ENCODE measurements at places on chromosomes 7 and 10. TPM values are rescaled to one million over a fixed set of nuclear protein-coding genes. Genes with fewer than 3 reads are reported as not detected.

The GPR22 gene
- total RNA-seq: not detected

The ADCYAP1R1 gene
- total RNA-seq: 0.08 TPM

The OR2A12 gene
- not detected for total RNA-seq

The SPDYE1 gene
- not detected for total RNA-seq

The MSMB gene
- not detected for total RNA-seq

The TAC1 gene
- total RNA-seq: not detected

The GBX1 gene
- 0.17 TPM for total RNA-seq

The NPFFR1 gene
- total RNA-seq: not detected

The DPP6 gene
- not detected for total RNA-seq

The OR13A1 gene
- not detected for total RNA-seq

The ARHGEF35 gene
- 0.26 TPM for total RNA-seq

The ATRNL1 gene
- 0.78 TPM for total RNA-seq

The SLC29A3 gene
- 15.3 TPM for total RNA-seq

The SEMA3E gene
- 2.1 TPM for total RNA-seq

The LRRC4 gene
- total RNA-seq: not detected

The ZNF485 gene
- 1.9 TPM for total RNA-seq

The STRIP2 gene
- 10.0 TPM for total RNA-seq

The NT5C2 gene
- 71.5 TPM for total RNA-seq

The ERVW-1 gene
- not detected for total RNA-seq

The TLL2 gene
- total RNA-seq: 0.10 TPM

The VGF gene
- 15.1 TPM for total RNA-seq

The VIPR2 gene
- not detected for total RNA-seq

The LRGUK gene
- total RNA-seq: 0.35 TPM

The LEP gene
- not detected for total RNA-seq

The CHST3 gene
- total RNA-seq: 32.7 TPM

The CUZD1 gene
- 1.8 TPM for total RNA-seq

The UBE2H gene
- total RNA-seq: 68.8 TPM

The ASB10 gene
- not detected for total RNA-seq

The HOGA1 gene
- 1.5 TPM for total RNA-seq

The PDAP1 gene
- 172 TPM for total RNA-seq

The LBX1 gene
- total RNA-seq: not detected

The FOXI2 gene
- total RNA-seq: not detected

The DGKB gene
- not detected for total RNA-seq

The TMEM140 gene
- 1.1 TPM for total RNA-seq

The ASZ1 gene
- not detected for total RNA-seq

The GHRHR gene
- 0.29 TPM for total RNA-seq

The ZNF679 gene
- total RNA-seq: not detected

The PKD2L1 gene
- 0.07 TPM for total RNA-seq

The CCDC136 gene
- total RNA-seq: 2.9 TPM

The SORBS1 gene
- 0.69 TPM for total RNA-seq

The SPACDR gene
- total RNA-seq: 0.73 TPM

The KCND2 gene
- not detected for total RNA-seq

The ADD3 gene
- 6.2 TPM for total RNA-seq

The CAPZA2 gene
- total RNA-seq: 126 TPM

The GCK gene
- total RNA-seq: not detected

The ELFN1 gene
- 0.35 TPM for total RNA-seq

The VSTM4 gene
- total RNA-seq: 0.36 TPM

The SRGN gene
- total RNA-seq: 61.4 TPM

The VAX1 gene
- total RNA-seq: 1.7 TPM

The LIPN gene
- total RNA-seq: not detected

The IFIT2 gene
- total RNA-seq: 3.6 TPM

The CALHM2 gene
- total RNA-seq: 5.1 TPM
